ENCODE measurements at places on chromosomes 4 and X. TPM values are rescaled to one million over a fixed set of nuclear protein-coding genes. Genes with fewer than 3 reads are reported as not detected.

- no peaks in the 10 kb centered on the region for H3K27me3 ChIP-seq
- H3K36me3 ChIP-seq, result no peaks in the 10 kb centered on the region
- DNase-seq, result no peak
- no peak overlapping the region for H3K4me3 ChIP-seq
Observed at GRCh38 chr4:124803641-124804040, 91.1 kb upstream of the ANKRD50 start.

DNA sequence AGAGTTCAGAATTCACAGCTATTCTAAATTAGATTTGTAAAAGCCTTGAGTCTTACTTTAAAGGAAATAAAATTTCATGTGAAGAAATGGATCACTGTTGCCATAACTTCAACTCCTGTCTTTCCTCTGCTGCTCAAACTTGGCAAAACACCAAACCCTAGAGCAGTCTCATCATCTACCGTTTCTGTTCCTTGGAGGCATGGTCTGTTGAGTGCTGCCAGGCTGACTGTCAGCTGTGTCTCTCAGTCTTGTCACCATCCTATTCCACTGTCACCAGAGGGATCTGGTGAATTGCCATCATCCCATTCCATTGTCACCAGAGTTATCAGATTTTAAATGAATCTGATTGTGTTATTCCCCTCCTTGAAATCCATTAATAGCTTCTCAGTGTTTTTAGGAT, 55.6 kb downstream of the STIM2 start:
- peaks cover 30% of the 10 kb centered on the region for H3K4me1 ChIP-seq
- no peak overlapping the region for H3K4me3 ChIP-seq
- H3K27ac ChIP-seq, result no peak overlapping the region
- H3K27me3 ChIP-seq, result no peaks in the 10 kb centered on the region

GRCh38 chr4:15438939-15439524, 11.2 kb downstream of the C1QTNF7 start:
- no peak for DNase-seq
- H3K36me3 ChIP-seq, result no peaks in the 10 kb centered on the region
- no peak overlapping the region for H3K27ac ChIP-seq

- H3K4me1 ChIP-seq, result no peaks in the 10 kb centered on the region
- peaks cover 4% of the 10 kb centered on the region for H3K27me3 ChIP-seq
- H3K27ac ChIP-seq, result no peak overlapping the region
- DNase-seq, result no peak
- no peak overlapping the region for H3K4me3 ChIP-seq
Observed at GRCh38 chr4:100286636-100287035, 96.4 kb upstream of the DDIT4L start.

DNA sequence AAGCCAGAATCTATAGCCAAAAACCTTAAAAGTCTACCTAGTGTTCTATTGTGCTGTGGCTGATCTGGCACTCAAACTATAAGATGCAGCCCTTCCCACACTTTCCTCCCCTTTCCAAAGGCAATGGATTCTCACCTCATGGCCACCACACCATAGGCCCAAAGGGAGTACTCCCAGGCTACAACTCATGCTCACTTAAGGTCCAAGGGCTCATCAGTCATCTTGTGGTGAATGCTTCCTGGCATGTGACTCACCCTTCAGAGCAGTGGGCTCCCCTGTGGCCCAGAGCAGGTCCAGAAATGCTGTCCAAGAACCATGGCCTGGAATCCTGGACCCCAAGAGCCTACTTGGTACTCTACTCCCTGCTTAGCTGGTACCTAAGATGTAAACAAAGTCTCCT, 181.0 kb downstream of the CHRDL1 start:
- H3K4me1 ChIP-seq, result no peaks in the 10 kb centered on the region
- DNase-seq, result no peak
- no peak overlapping the region for H3K27ac ChIP-seq
- no peaks in the 10 kb centered on the region for H3K36me3 ChIP-seq

- H3K4me1 ChIP-seq, result no peaks in the 10 kb centered on the region
- no peaks in the 10 kb centered on the region for H3K27me3 ChIP-seq
- DNase-seq, result no peak
- H3K27ac ChIP-seq, result no peak overlapping the region
- no peak overlapping the region for H3K4me3 ChIP-seq
- H3K36me3 ChIP-seq, result no peaks in the 10 kb centered on the region
Observed at GRCh38 chr4:186826846-186827533, 103.3 kb upstream of the FAT1 start.

DNA sequence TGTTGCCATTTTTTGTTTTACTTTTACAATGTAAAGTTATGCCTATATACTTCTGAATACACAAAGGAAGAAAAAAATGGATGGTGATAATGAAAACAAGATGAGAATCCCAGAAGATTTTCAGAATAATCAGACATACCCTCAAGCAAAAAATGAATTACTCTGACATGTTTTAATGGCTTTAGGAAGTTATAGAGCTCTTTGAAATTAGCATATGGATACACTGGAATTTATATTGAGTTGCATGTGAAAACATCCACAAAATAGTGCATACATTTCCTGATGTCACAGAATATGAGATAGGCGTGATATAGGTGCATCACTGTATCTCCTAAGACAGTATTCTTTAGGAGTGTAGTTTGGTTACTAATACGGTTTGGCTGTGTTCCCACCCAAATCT, 351.3 kb downstream of the SLC7A11 start:
- no peaks in the 10 kb centered on the region for H3K36me3 ChIP-seq
- no peaks in the 10 kb centered on the region for H3K27me3 ChIP-seq
- no peak overlapping the region for H3K4me3 ChIP-seq

The AKAP14 gene
- not detected for total RNA-seq

The PRR32 gene
- total RNA-seq, result not detected

The STATH gene
- not detected for total RNA-seq

All from activated T-helper 2 cell treated with anti-CD3 and anti-CD28 coated beads, Interferon-gamma antibody, Interleukin-2, Interleukin-4, amounts not matched to agents 10 μg/mL and 5 μg/mL and 100 μg/mL, durations not matched to agents 14 hours and 24 hours and 36 hours (primary cell).